ENCODE measurements at places on chromosomes 5 and 9.
A peak's percentile ranks its signal among the peaks of the same experiment; 100 is the strongest.

DNA sequence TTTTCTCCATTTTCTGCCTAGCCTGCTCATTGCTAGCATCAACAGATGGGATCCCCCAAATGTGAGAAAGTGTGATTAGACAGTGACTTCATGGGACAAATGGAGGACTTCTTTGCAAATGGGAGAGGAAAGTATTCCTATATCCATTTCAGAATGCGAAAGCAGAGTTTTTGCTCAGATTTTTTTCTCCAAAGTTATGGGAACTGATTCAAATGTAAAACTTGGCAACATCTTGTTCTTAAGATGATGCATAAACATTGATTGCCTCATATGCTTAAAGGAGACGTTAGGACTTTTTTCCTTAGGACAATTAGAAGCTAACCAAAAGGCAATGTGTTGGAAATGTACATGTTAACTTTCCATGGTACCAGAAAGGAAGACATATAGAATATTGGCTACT is 704.3 kb upstream of the ZNF608 start:
- peak; percentile 4 for DNase-seq

- DNase-seq = peak; percentile 48
Measured at GRCh38 chr9:133683586-133684120, 47.5 kb downstream of the DBH start.

- peak; percentile 63 for DNase-seq
Measured at GRCh38 chr5:141742866-141743851, 61.1 kb upstream of the ARAP3 start.

DNA sequence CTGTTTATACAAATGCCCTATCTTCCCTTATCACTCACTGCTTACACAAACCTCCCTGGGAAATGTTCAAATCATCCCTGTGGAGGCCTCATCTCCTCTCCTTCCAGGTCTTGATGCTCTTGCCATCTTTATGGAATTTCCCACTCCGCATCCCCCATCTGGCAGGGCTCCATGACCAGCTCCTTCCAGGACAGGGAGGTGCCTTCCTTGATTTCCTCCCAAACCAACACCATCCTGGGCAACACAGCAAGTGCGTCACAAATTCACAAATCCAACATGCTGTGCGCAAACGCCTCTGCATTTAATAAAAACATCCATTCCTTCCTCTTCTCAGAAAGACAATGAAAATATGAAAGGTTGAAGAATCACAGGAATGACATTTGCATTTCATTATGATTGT is 51.7 kb downstream of the EPB41L4A start:
- no peak for DNase-seq

GRCh38 chr9:107180206-107180605 is 102.9 kb upstream of the RAD23B start:
- no peak for DNase-seq

- peak; percentile 92 for DNase-seq
Measured at GRCh38 chr5:66595756-66596635, at the start of gene MAST4. TSS of gene MAST4 (plus strand) at chr5:66596393. CDS start at chr5:66596656, 263 bp downstream.

DNA sequence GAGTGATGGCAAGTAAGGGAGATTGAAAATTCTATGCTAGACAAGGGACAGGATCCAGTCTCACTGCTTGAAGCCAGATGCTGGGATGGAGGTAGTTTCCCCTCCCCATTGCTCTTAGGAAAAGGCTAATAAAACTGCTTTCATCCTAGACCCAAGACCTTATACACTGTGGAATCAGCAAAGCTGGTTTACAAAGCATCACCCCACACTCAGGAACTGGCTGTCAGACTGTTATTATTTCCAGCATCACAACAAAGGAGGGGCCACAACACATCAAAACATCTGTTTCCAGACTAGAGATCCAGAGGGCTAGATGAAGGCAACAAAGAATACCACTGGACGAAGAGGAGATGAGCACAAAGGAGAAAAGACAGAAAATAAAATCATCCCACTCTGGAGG is 364.6 kb upstream of the PTGER4 start:
- DNase-seq = no peak

DNA sequence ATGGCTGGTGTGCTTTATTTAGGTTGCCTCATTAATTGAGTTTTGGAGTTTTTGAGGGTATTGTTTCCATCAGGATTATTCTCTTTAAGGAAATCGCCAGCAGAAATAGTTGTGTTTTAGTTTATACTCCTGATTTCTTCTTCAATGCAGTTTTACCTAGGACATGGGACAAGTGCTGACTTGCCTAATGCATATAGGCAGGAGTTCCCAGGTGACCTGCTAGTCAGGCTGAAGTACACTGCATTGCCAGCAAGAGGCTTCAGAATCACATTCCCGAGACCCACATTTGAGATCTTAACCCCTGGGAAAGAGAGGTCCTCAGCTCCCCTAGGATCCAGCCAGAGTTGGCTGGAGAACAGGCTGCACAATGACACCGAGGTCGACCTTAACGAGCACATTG is 1.5 kb upstream of the OR1N2 start:
- DNase-seq = no peak

- no peak for DNase-seq
Measured at GRCh38 chr5:116419258-116419657, 155.4 kb downstream of the SEMA6A start.

DNA sequence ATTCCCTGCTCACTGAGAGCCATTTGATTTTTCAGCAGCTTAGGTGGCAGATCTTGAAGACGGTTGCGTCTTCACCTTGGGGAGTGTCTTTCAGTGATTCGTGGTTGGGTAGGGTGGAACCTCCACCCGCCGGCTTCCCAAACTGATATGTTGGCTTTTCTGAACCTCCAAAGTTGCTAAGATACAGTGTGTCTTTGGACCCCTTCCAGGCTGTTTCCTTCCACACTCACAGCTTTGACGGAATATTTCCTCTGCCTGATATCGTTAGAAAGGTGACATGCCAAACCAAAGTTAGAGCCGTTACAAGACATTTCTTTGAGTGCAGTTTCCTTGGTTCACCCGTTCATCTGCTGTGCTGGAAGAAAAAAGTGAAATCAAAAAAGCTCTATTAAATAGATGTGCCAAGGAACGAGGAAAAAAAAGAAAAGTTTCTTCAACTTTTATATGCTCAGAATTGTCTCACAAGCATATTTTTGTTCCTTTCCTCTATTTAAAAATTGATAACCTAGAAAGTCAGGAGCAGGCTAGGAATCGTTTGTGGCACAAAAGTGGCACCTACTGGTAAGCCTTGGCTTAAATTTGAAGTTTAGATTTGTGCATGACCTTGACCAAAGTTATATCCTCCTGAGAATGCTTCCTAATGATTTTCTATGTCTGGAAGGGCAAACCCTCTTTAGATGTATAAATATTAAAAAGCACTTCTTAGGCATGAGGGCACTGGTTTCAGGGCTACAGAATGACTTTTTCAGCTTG is 270.7 kb upstream of the WWC1 start:
- DNase-seq = no peak

GRCh38 chr9:133703591-133704399 is 34.4 kb downstream of the SARDH start:
- DNase-seq = no peak

- no peak for DNase-seq
Measured at GRCh38 chr9:131145245-131145644, 19.9 kb downstream of the NUP214 start.

DNA sequence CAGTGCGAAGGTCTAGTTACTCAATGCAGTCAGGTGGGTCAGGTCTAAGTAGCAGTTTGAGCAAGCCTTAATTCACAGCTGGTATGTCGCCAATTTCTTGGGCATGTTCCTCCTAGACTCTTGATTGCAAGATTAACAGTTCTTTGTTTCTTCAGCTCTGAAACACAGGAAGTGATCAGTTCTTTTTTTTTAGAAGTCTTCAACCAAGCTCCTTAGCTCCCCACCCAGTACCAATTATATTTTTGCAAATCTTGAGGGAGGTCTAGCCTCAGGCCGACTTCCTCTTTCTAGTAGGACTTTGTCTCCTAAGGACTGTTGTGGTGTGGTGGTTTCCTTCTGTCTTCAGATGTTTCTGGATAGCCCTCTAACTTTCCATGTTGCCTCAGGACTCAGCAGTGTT is 2054.2 kb downstream of the MAT2B start:
- no peak for DNase-seq

- DNase-seq = no peak
Measured at GRCh38 chr5:149932445-149933350, 11.9 kb downstream of the PDE6A start.

GRCh38 chr9:79492092-79493009 is 79.4 kb upstream of the TLE4 start:
- no peak for DNase-seq

DNA sequence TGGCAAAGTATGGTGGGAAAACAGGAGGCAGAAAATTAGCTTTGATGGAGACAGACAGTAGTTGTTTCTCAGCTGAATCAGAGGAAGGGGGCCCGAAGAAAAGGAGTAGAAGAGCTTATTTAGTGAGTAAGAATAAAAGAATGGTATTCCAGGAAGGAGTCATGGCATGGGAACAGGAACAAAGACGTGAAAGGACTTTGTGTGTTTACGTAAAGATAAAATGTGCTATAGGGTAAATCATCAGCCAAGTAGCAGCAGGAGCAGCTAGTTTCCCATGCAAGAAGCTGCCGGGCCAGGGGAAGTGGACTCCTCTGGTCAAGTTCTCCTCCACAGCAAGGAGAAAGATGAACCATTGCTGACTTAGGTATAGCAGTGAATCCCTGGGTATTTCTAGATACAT is 454.5 kb downstream of the HINT1 start:
- no peak for DNase-seq

DNA sequence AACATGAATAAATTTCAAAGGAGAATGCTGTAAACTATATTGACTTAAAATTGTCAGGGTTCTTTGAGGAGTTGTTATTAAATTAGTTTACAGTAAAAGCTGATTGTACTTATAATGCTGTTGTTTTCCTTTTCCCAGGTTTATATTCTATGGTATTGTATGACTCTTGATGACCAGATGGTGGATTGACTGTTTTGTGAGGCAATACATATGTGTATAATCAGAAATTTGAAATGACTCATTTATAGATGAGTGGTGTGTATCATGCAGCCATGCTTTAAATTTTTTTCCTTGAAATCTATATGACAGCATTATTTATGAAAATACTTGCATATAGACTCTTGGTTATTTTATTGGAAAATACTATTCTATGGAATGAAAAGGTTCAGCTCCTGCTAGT is 195.3 kb downstream of the CNTLN start:
- no peak for DNase-seq

- DNase-seq = peak; percentile 63
Measured at GRCh38 chr9:99778308-99778707, 43.4 kb upstream of the NR4A3 start.

GRCh38 chr5:42982107-42982622 is 58.0 kb downstream of the ANXA2R start:
- no peak for DNase-seq

DNA sequence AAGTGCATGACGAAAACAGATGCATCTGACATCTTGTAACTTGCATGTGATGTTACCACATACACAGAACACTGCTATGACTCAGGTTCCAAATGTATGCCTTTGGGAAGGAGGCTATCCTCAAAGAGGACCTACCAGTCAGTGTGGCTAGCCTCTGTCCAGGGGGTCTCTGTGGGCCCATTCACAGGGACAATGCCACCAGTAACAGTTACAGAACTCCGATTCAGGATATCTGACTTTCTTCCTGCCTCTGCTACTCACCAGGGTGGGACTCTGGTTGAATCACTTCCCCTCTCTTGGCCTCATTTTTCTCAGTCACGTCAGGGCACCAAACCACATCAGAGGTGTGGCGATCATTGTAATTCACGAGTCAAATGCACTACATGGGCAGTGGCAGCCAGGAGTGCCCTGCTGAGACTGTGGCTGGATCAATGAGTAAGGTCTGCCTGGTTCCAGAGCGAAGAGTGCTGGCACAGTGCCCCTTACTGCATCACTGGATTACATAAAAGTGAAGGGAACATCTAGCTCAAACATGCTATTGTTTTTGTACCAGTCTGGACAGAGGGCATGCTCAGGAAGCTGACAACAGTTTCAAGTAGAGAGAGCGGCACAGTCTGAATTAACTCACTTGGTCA is 13.2 kb downstream of the ATOX1 start:
- DNase-seq = peak; percentile 59

DNA sequence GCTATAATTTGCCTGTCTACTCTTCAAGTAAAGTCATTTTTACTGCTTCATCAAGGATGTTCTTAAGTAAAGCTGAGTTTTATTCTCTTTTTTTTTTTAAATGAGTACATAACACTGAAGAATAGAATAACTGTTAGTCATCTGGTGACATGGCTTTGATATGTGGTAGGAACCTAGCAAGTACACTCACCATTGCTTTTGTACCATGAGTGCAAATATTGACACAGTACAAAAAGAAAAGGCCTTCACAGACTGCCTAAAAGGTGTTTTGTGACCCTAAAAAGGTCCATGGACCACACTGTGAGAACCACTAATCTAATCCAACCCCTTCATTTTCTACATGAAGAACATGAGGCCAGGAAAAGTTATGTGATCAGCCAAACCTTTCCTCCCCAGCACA is 55.0 kb downstream of the ECPAS start:
- no peak for DNase-seq

- DNase-seq = no peak
Measured at GRCh38 chr9:87685871-87686519, 39.9 kb upstream of the CTSL start.

DNA sequence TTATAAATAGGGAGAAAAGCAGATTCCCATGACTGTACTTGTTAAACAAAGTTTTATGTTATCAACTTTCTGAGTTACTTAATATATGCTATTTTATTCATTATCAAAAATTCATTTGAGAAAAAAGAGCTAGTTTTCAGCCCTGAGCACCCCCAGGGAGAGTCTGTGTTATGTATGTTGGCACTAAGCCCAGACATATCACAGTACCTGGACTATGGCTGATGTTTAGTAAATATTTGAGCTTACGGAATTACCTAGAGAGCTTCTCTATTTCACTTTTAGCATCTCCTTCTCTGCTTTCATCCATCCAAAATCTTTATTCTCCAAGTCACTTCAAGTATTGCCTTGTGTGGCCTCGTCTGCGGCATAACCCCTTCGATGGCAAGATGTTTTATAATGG is 225.9 kb upstream of the PCSK5 start:
- no peak for DNase-seq

DNA sequence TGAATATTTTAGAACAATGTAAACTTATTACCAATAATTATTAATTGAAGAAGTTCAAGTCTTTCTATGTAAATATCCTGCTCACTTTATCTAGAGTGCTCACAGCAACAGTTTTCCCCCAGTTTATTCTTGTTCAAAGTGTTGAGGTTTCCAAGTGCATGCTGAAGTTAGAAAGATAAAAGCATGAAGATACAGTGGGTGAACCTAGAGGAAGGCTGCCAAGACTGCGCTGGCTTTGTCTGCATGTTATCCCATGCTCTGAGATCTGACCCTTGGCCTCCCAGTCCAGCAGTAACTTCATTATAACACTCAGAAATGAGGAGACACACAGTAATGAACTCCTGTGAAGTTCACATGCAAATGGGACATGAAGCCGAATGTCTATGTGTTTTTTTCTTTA is 76.0 kb upstream of the PIP5K1B start:
- no peak for DNase-seq
